T-helper 2 cell treated with Interferon-gamma antibody and Interleukin-4, amounts not matched to agents 100 ng/mL and 5 ng/mL, for 36 hours (primary cell): ENCODE measurements at places on chromosomes 3 and 15. TPM values are rescaled to one million over a fixed set of nuclear protein-coding genes. Genes with fewer than 3 reads are reported as not detected.

Gene NAA80
- 27.4 and 29.0 TPM in 2 replicates for total RNA-seq

Gene RBMS3
- 0.41 and 0.73 TPM in 2 replicates for total RNA-seq

Gene ACP3
- total RNA-seq = not detected in 2 replicates

Gene CISH
- total RNA-seq = 385 and 386 TPM in 2 replicates

Gene ILDR1
- 0.43 TPM in 2 replicates for total RNA-seq

Gene SLC12A8
- 0.18 and 0.32 TPM in 2 replicates for total RNA-seq

Gene NANOGP8
- total RNA-seq = not detected in 2 replicates

Gene TM6SF1
- total RNA-seq = 3.5 and 5.1 TPM in 2 replicates

Gene CRABP1
- 0.52 TPM in 1 of 2 replicates, not detected in the other for total RNA-seq

Gene WDR72
- not detected in 2 replicates for total RNA-seq

Gene DZIP1L
- total RNA-seq = not detected in 2 replicates

Gene GOLGA6L4
- total RNA-seq = 1.9 and 2.1 TPM in 2 replicates

Gene CTXND1
- total RNA-seq = not detected in 2 replicates

Gene TMC3
- not detected in 2 replicates for total RNA-seq

Gene PLA2G4E
- not detected in 2 replicates for total RNA-seq

Gene PDCD7
- total RNA-seq = 41.8 and 43.2 TPM in 2 replicates

Gene CCR3
- total RNA-seq = 0.16 and 0.27 TPM in 2 replicates

Gene POLR2H
- total RNA-seq = 89.8 and 91.6 TPM in 2 replicates

Gene TGM5
- 0.09 and 0.11 TPM in 2 replicates for total RNA-seq

Gene MTFMT
- total RNA-seq = 13.3 and 15.6 TPM in 2 replicates

Gene COPS2
- 65.6 and 67.1 TPM in 2 replicates for total RNA-seq

Gene GRIP2
- not detected in 2 replicates for total RNA-seq

Gene LRRIQ4
- total RNA-seq = 0.16 TPM in 1 of 2 replicates, not detected in the other

Gene AADACL2
- total RNA-seq = not detected in 2 replicates

Gene PHC3
- 56.0 and 68.9 TPM in 2 replicates for total RNA-seq

Gene CCR4
- total RNA-seq = 175 and 177 TPM in 2 replicates

Gene C3orf85
- not detected in 2 replicates for total RNA-seq

Gene NRROS
- total RNA-seq = 85.8 and 87.2 TPM in 2 replicates

Gene SMAD6
- 0.43 and 0.59 TPM in 2 replicates for total RNA-seq

Gene XIRP1
- total RNA-seq = 0.11 and 0.14 TPM in 2 replicates
